ENCODE measurements at places on chromosomes 7 and 10. TPM values are rescaled to one million over a fixed set of nuclear protein-coding genes. Genes with fewer than 3 reads are reported as not detected.
A peak's percentile ranks its signal among the peaks of the same experiment; 100 is the strongest.

- H3K36me3 ChIP-seq = no peaks in the 10 kb centered on the region
- peaks cover 28% of the 10 kb centered on the region for H3K27me3 ChIP-seq
- no peak for DNase-seq
- H3K27ac ChIP-seq = no peak overlapping the region
- H3K4me1 ChIP-seq = no peaks in the 10 kb centered on the region
Measured at GRCh38 chr10:101749047-101750016, 26.6 kb downstream of the FGF8 start.

DNA sequence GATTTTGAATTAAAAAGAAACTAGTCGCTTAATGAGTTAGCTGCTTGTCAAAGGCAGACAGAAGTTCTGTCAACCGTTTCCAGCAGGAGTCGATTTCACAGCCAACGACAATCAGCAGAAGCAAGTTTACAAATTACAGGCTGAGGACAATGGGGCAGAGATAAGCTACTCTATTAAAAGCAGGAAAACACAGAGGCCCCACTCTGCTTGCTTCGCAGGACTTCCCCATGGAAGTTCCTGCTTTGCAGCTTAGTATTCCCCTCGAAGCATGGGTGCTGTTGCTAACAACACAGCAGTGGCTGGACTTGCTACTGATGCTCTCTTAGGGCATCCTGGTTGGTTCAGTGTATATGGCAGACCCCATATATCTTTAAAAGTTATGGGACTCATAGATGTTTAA is 50.8 kb upstream of the KLF6 start:
- H3K4me3 ChIP-seq = no peak overlapping the region
- H3K4me1 ChIP-seq = peaks cover 27% of the 10 kb centered on the region
- H3K27me3 ChIP-seq = no peaks in the 10 kb centered on the region
- DNase-seq = no peak

- H3K4me3 ChIP-seq = no peak overlapping the region
- H3K4me1 ChIP-seq = no peaks in the 10 kb centered on the region
- H3K36me3 ChIP-seq = peaks cover 78% of the 10 kb centered on the region
- DNase-seq = no peak
Measured at GRCh38 chr10:121961456-121961855, 13.6 kb downstream of the NSMCE4A start.

DNA sequence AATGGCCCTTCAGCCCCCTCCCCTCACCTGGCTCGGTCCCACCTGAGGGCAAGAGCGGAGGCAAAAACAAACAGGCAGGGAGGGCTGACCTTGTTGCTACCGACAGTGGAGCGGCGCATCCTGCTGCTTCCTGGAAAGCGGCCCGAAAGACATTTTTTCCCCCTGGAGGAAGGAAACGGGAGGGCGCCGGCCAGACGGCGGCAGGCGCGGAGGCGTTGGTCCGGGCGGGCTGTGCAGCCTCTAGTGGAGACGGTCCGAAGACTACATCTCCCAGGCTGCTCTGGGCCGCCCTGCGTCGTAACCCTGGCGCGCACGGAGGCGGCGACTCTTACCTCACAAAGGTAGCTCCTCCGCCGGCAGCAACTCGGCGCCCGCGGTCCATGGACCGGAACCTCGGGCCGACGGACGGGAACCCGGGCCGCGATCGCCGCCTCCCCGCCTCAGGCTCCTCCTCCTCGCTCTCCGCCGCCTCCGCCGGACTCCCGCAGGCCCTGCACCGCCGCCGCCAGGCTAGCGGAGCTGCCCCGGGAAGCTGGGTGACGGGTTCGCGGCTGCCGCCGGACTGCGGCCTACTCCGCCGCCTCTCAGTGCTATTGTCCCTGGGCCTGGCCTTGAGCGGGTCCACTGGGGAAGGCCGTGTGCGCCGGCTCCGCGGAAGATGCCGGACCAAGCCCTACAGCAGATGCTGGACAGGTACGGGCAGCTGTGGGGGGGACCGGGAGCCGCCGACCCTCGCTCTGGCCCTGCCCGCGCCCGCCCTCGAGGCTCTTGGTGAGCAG is at the start of the genes CPEB3 and MARCHF5:
Gene CPEB3, minus strand, starts transcription at position 242 of the 779 bp plus-strand sequence. CDS start 50,728 bp downstream, outside the sequence.
Gene MARCHF5, plus strand, starts transcription at position 331 of the 779 bp plus-strand sequence. Its CDS starts 328 bp downstream, at position 659.
- peaks cover 49% of the 10 kb centered on the region for H3K4me1 ChIP-seq
- H3K27ac ChIP-seq = peak within 1 kb of the TSS; percentile 97
- H3K4me3 ChIP-seq = peak within 1 kb of the TSS; percentile 99
- peaks cover 15% of the 10 kb centered on the region for H3K36me3 ChIP-seq
- no peaks in the 10 kb centered on the region for H3K27me3 ChIP-seq
- DNase-seq = peak; percentile 97

PRKRIP1 gene
- 11.1 TPM for total RNA-seq

MGAM2 gene
- total RNA-seq = not detected
